Skin of body (tissue), 3 donors: ENCODE measurements at places on chromosomes 12 and 14. TPM values are rescaled to one million over a fixed set of nuclear protein-coding genes. Genes with fewer than 3 reads are reported as not detected.

TC2N gene
- total RNA-seq = 20.2 TPM

GRCh38 chr14:105487449-105487985 is 831 bp downstream of the CRIP1 start:
- DNase-seq = peak; percentile 72

DNA sequence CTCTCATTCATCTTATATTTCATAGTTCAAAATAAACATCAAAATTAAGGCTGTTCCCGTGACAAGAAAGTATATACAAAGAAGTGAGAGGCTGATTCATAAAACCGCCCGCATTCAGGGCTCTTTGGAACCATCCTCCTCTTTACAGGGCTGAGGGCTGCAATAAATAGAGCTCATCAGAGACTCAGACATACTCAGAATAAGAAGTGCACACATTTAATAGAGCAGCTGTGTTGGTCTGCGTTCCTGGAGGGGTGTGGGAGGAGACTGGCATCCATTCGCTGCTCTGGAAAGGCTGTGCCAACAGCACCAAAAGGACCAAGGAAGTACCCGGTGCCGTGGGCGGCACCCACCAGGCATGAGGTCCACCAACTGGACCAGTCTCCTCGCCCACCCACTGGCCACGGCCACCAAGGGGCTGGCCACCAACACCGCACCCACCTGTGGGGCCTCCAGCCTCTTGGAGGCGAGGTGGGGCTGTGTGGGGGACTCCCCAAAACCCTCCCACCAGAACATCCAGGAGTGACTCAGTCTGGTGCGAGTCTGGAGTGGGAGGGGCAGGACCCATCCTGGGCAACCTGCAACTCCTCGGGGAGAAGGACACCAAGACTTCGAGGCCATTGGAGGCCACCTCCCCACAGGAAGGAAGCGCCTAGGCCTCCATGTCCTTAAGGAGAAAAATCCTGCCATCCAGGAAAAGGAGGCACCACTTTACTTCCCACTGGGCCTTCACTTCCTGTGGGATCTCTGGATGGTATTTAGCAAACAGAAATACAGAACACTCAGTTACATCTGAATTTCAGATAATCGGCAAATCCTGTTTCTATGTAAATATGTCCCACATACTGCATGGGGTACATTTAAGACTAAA is 32.7 kb downstream of the VCPKMT start:
- DNase-seq = no peak

DNA sequence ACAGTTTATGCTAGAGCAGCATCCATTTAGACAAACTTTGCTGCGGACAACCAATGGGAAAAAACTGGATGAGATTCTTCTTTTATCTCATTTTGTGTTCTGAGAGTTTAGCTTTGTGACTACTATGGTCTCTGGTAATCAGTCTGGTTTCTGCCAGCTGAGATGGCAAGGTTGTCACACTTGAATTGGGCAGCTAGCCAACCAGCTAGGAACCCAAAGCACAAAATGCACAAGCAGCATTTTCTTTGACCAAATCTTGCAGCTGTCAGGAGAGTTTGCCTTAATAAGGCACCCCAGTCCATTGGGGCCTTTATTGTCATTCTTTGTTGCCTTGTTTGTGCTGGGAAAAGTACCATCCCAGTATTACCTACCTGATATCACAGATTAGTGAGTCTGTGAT is 34.0 kb upstream of the ETV6 start:
- DNase-seq = no peak

GRCh38 chr14:73133795-73134194 is 2.5 kb upstream of the PSEN1 start:
- DNase-seq = no peak

DNA sequence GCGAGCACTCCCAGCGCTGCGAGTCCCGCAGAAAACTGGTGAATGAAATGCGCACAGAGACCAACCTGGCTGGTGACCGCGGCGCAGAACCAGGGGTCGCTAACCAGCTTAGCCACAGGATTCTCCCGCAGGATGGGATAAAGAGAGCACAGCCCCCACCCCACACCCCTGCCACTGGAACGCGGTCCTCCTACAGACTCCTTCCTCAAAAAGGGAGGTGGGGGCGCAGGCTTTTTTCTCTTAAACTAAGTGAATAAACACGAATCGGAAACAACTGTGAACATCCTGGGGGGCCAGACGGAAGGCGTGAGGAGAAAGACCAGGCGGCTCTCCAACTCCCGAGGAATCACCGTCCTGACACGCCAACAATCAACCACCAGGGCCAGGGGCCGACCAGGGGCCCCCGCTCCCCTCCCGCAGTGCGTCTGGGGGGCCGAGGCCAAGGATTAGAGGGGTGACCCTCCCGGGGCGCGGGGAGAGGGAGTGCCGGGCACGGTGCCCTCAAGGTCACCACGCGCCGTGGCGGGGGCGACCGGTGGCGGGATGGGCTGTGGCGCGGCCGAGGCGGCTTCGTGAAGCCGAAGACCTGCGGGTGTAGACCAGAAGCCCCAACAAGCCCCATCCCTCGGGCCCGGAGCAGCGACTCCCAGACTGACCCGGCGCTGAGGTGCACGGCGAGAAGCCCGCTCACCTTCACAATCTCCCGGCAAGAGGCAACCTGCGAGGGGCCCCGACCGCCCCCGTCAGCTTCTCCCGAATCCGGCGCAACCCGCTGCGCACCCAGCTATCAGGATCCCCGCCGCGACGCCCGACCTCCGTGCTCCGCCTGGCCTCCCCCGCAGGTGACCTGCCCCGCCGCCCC is 704 bp downstream of the ATP2B1 start:
- DNase-seq = peak; percentile 20

KDM2B gene
- 26.1 TPM for total RNA-seq

DNA sequence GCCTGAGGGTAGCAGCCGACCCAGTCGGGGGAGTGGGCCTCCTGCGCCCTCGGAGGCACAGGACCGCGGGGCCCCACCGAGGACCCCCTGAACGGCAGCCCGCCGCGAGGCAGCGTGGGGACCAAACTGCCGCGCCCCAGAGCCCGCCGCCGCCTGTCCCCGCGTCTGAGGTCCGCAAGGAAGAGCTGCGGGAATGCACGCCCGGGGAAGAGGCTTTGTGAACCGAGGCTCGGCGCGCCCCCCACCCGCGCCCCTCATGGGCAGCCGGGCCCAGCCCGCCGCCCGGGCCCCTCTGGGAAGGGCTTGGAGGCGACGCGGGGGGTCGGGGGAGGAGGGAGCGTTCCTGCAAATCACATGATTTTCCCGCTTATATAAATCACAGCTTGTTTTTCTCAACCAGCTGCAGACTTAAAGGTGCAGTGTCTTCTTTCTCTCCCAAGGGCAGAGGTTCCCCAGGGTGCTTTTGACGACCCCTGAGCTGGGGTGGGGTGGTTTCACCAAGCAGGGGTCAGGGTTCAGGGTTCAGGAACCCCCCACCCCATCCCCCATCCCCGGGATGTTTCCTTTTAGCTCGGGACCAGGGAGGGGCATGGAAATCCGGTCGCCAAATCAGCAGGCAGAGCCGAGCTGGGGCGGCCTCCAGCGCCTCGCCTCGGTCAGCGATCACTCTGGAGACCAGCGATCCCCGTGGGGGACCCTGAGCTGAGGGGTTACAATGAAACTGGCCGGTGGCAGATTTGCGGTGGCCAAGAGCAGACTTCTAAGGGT is 44.7 kb upstream of the ATP23 start:
- DNase-seq = peak; percentile 89

DNA sequence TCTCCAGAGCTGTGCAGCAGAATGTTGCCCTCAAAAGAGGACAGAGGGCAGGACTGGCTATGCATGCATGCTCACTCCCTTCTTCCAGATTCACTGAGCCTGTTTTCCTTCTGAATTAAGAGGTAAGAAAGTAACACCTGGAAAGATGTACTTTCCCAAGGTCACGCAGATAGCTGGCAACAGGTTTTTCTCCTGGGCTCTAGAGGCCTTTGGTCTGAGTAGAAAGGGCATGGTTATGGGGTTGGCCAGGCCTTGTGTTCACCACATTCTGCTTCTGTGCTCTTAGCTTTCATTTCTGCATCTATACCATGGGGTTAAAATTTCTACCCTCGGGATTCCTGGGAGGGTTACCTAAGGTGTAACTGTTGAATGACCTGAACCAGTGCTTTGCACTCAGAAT is 57.5 kb downstream of the RASSF3 start:
- no peak for DNase-seq

GRCh38 chr14:94831085-94831484 is 61.2 kb upstream of the GSC start:
- no peak for DNase-seq

ADAMTS20 gene
- total RNA-seq = 0.10 TPM

DNA sequence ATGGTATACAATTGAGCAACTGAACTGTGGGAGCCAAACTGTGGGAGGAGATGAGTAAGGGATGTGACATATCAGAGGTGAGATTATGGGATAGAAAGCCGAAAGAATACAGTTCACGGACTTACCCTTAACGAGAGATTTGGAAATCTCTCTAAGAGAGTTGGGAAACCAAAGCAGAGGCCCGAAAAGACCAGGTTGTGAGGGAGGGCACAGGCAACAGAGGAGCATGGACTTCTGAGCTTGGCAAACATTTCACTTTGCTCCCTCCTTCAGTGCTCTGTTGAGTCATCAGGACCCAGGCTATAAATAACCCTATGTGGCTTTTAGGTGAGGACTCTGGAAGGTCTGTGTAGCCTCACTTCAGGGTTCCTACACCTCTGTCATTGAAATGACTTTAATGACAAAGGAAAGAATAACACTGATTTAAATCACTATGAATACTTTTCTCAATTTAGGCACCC is 120.6 kb downstream of the TGFB3 start:
- no peak for DNase-seq

GRCh38 chr14:92914087-92914656 is 8.8 kb upstream of the CHGA start:
- DNase-seq = no peak

CRIP1 gene
- total RNA-seq = 10.5 TPM

PAX9 gene
- 2.8 TPM for total RNA-seq

GRCh38 chr14:95707327-95707726 is 6.6 kb downstream of the TCL1A start:
- no peak for DNase-seq

DNA sequence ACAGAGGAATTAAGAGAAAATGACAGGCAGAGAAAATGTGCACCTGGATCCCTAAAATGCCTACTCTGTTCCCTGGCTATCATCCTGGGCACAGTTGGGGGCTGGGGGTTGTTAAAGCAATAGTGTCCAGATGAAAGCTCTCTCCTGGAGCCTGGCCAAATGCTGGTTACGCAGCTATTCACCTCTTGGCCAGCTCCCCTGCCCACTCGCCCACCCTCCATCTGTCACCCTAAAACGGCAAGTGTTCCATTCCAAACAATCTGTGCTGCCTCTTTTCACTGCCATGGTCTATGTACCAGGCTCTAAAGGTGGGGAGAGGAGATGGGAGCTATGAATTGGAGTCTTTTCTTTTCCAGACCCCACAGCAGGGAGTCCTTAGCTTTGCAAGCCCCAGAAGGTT is 24.7 kb upstream of the NPFF start:
- no peak for DNase-seq

PTPRR gene
- 0.49 TPM for total RNA-seq

- no peak for DNase-seq
These were observed 105.1 kb downstream of the LLPH start for GRCh38 chr12:66025477-66025876.

DNA sequence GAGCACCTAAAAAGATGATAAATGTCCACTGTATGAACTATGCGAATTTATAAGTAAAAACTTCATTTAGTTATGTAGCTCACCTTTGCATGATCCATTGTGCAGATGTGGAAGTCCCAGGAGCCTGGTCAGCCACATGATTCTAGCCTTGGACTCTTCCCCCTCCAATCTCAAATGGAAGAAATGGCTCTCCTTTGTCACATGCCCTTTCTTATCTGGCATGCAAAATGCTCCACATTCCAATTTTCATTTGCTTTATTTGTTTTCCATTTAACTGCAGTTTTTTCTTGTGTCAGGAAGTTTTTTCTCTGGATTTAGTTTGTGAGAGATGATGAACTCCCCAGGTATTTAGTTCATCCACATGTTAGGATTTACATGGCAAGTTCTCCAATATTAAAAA is 73.8 kb downstream of the DYRK2 start:
- no peak for DNase-seq

DNA sequence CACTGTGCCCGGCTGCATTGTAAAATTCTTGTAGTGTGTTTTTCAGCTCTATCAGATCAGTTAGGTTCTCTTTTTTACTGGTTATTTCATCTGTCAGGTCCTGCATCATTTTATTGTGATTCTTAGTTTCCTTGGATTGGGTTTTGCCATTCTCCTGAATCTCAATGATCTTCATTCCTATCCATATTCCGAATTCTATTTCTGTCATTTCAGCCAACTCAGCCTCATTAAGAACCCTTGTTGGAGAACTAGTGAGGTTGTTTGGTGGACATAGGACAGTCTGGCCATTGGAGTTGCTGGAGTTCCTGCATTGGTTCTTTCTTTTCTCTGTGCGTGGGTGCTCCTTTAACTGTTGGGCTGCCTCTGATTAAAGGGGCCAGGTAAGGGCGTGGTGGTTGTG is 5.6 kb upstream of the C1S start:
- no peak for DNase-seq

A2M gene
- total RNA-seq = 150 TPM

DNA sequence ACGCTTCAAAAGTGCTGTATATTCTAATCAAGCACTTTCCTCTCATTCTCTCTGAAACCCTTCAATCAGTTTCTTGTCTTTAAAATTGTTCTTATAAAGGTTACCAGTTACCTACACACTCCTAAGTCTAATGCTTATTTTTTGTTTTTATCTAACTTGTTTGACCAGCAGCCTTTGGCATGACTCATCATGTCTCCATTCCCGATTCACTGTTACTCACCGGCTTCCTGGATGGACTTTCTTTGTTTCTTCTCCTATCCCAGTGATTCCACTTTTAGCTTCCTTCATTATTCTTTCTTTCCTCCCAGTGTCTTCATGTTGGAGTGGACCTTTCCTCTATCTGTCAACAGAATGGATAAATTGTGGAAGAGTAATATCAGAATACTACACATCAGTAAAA is 368.6 kb upstream of the CCDC196 start:
- no peak for DNase-seq

GRIN2B gene
- total RNA-seq = 0.30 TPM

GALNT6 gene
- 4.9 TPM for total RNA-seq

DNA sequence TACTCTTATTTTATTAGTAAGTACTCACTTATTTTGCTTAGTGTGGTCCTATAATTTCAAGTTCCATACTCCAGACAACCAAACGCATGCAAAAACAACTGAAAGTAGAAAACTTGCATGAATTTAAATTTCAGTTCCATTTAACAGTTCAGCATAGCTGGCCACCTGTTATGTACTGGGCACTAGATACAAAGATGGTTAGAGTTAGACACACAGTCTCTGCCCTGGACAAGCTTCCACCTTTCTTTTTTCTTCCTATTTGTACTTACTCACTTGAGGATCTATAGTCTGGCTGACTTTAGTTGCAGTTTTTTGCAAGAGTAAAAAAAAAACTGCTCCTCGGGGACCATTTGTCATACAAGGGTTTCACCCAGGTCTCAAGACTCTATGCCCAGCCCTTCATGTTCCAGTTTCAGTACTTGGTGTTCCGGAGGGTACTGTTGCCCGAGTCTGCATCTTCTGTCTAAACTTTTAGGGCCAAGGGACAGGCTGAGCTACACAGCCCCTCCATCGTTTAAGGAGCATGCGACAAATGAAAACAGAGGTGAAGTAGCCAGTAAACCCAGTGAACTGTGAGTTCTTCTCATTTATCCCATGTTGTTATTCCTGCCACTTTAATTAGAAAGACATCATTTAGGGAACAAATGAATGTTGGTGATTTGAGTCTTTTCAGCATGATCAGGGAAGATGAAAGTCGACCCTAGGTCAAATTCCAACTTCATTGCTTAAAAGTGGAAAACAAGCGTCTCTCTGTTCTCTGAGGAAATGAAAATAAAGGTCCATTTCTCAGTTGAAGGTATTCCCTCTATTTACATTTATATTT is 22.3 kb downstream of the RPGRIP1 start:
- DNase-seq = no peak
